NCI-H510A treated with DMSO at 0.1 percent for 48 hours (cell line): ENCODE measurements at places on chromosomes 1 and 21.

DNA sequence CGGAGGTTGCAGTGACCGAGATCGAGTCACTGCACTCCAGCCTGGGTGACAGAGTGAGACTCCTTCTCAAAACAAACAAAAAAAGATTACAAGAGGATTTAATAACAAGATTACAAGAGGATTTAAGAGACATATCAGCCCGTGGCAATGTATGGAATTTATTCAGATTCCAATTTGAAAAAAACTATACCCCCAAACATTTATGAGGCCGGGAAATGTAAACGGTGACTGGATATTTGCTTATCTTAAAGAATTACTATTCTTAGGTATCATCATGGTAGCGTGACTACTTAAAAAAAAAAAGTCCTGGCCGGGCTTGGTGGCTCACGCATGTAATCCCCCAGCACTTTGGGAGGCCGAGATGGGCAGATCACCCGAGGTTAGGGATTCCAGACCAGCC, 21.2 kb upstream of the ELK4 start:
- no peak for DNase-seq

- DNase-seq, result peak; percentile 60
These were observed at the start of gene ASCL5 for GRCh38 chr1:201126832-201127754. Gene ASCL5 (minus strand): TSS chr1:201127184. CDS start chr1:201115372, 11,812 bp downstream.

DNA sequence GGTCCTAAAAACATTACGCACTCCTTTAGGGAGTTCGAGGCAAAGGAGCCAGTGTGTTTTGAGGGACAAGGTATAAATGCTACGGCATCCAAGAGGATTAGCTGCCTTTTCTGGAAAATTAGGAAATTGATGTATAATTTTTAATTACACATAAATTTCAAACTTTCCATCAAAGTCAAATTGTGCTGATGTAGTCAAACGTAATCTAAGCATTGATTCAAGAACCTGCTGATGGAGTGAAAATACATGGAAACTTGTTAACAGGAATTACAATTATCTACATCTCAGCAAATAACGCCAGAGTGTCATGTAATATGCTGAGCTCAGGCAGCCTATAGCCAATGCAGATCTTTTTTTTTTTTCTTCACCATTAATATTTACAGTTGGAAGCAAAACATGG, 194.5 kb downstream of the CRB1 start:
- no peak for DNase-seq

DNA sequence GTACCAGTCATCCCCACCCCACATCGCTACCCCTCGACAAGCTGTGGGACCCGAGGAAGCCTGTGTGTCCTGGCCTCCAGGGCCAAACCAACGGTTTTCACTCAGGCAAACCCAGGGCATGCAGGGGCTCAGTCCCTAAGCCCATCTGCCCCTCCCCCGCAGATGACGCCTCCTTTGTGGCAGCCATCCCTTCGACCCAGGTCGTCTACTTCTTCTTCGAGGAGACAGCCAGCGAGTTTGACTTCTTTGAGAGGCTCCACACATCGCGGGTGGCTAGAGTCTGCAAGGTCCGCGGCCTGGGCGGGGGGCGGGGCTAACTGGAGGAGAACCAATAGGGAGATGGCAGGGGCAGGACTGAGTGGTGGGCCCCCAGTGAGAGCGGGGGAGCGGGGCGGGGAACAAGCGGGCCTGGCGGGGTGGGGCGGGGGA, 7.4 kb downstream of the SEMA4A start:
- DNase-seq, result peak; percentile 71

DNA sequence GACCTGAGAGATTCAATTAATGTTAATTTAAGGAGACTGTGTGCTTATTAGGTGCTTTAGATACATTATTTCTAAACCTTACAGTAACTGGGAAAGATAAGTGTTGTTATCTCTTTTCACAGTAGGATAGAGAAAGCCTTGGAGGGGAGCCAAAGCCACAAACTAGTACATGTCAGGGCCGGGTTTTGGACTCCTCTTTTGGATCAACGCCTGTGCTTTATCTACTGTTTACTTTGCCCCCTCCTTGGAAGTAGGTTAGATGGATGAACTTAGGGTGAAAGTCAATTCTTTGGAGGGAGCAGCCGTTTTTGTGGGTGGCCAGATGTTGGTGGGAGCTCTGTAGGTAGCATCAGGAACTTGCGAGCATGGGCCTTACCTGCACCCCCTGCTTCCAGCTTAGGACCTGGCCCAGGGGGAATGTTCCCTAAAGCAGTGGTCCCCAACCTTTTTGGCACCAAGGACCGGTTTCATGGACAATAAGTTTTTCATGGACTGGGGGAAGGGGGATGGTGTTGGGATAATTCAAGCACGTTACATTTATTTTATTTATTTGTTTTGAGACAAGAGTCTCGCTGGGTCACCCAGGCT, 1.7 kb downstream of the HHAT start:
- DNase-seq, result no peak

DNA sequence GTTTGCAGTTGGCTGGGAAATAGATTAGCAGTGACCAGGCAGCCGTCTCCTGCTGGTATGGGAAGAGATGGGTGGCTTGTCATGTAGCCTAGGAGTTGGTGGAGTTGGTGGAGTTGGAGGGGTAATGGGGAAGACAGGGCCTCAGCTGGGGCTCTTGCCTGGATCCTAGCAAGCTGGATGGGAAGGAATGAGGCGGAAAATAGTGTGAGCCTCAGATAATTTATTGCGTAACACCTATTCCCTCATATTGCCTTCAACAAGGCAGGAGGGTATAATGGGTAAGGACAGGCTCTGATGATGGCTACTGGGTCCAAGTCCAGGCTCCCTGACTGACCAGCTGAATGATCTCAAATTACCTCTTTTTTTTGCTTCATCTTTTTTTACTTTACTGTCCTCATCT, 12.6 kb downstream of the MAP7D1 start:
- no peak for DNase-seq

DNA sequence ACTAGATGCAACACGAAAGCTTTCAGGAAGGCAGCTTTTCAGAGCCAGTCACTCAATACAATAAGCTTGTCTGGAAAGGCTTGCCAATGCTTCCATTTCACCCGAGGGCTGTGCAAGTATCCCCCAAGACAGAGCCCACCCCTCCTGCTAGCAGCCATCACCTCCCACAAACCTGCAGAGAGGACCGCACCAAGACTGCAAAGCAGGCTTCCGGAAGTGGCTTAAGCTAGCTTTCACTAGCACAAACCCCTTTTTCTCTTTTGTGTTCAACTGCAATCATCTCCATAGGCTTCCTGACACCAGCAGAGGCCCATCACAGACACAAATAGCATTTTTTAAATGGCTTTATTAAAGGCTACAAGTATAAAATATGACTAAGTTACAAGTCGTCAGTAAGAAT, 31.5 kb downstream of the C1orf198 start:
- no peak for DNase-seq

DNA sequence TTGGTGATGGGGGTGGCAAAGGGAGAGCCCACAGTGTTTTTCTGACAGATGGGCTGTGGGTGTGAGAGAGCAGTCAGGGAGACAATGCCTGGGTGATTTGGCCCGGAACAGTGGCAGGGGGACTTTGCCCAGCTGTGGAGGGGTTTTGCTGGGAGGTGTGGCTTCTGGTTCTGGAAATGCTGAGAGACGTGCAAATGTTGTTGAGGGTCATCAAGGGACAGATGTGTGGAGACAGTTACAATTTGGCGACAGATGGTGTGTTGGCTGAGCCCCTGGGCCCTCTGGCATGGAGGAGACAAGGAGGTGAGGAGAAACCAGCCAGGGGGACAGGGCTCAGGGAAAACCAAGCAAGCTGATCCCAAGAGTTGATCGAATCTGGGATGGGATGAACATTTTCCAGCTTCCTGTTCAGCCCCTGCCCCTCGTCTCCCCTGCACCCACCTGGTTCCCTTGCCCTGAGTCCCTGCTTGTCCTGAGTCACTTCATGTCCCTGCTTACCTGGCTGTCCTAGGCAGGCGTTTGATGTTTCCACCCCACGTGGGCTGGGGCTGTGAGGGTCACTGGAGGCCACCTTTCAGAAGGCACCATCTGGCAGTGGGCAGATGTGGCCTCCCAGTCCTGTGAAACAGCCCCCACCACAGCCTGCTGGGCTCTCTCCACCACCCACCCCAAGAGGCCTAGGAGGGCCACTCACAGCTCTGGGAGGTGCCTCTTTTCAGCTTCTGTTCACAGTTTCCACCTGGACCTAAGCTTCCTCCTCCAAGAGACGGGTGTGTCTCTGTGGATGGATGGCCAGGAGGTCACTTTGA, 15.8 kb upstream of the ZNF678 start:
- no peak for DNase-seq

DNA sequence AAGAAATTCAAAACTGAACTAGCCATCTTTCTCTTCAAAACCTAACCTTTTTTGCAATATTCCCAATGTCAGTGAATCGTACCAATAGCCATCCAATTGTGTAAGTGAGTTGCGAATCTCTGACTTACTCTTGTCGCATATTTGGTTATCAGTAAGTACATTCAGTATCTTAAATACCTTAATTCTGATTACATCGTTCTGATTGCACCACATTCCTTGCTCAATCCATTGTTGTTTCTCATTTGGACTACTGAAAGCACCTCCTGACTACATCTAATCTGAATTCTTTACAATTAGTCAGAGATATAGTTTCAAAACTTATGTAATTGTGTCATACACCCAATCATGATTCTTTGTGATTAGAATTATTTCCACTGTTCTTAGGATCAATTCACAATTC, 16.8 kb upstream of the BRINP3 start:
- DNase-seq, result no peak

- no peak for DNase-seq
These were observed 228.8 kb upstream of the KAZN start for GRCh38 chr1:14369526-14370213.

DNA sequence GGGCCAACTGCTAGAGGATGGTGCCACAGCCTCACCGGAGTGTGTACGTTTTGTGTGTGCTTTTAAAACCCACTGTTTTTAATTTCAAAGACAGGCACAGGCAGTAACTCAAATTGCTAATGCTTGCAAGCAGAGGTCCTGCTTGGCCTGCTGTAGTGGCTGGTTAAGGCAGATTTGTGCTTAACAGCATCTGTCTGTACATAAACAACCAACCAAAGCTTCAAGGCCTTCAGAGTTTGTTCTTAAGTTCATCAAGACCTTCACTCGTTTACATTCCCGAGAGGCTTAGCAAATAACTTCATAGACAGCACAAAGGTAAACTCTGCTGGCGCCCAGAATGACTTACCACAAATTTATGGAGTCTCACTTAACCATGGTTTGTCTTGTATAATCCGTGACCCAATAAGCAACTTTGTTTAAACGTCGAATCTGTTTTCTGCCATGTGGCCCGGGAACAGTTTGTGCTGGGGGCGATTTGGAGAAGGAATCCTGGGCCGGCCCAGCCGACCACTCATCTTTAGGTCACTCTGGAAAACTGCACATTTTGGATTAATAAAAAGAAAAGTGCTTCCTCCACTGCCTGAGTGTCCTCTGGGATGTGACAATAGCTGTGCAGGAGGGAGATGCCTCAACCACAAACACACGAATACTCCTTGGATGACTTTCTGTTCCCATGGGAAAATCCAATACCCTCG, 58.1 kb downstream of the CAPZB start:
- DNase-seq, result no peak

- DNase-seq, result no peak
These were observed 136.2 kb upstream of the RUNX3 start for GRCh38 chr1:25066256-25066655.
